ENCODE measurements at places on chromosomes 7 and 10. TPM values are rescaled to one million over a fixed set of nuclear protein-coding genes. Genes with fewer than 3 reads are reported as not detected.

The FAM24B gene
- total RNA-seq, result 11.9 TPM

The FAM25G gene
- 0.73 TPM for total RNA-seq

The DPY19L1 gene
- 38.8 TPM for total RNA-seq

The OPN1SW gene
- total RNA-seq, result not detected

The TFEC gene
- not detected for total RNA-seq

The TMEM184A gene
- total RNA-seq, result 8.1 TPM

The GSDME gene
- total RNA-seq, result 45.2 TPM

The IDI2 gene
- 0.09 TPM for total RNA-seq

The CYP3A7 gene
- 0.05 TPM for total RNA-seq

The AKR1C4 gene
- total RNA-seq, result 0.13 TPM

The FBXL13 gene
- 0.21 TPM for total RNA-seq

The DEPP1 gene
- 3.4 TPM for total RNA-seq

The FFAR4 gene
- 0.06 TPM for total RNA-seq

The CHST15 gene
- total RNA-seq, result 7.1 TPM

The GTPBP10 gene
- total RNA-seq, result 26.0 TPM

The GPR15LG gene
- total RNA-seq, result not detected

The TSPAN14 gene
- total RNA-seq, result 129 TPM

The THSD7A gene
- total RNA-seq, result 1.4 TPM

The HABP2 gene
- 0.09 TPM for total RNA-seq

The PLAC9 gene
- 0.16 TPM for total RNA-seq

The EPO gene
- not detected for total RNA-seq

The AKR1C1 gene
- total RNA-seq, result 467 TPM

The ANKRD1 gene
- 52.3 TPM for total RNA-seq

The ENO4 gene
- total RNA-seq, result 0.35 TPM

The TMEM209 gene
- 13.0 TPM for total RNA-seq

The COL28A1 gene
- 0.42 TPM for total RNA-seq

The BLNK gene
- not detected for total RNA-seq

The GRID1 gene
- total RNA-seq, result 0.29 TPM

The PRLHR gene
- not detected for total RNA-seq

The SLC16A12 gene
- total RNA-seq, result 0.45 TPM

The MYL10 gene
- total RNA-seq, result not detected

The FAM13C gene
- 0.07 TPM for total RNA-seq

The SAMD9L gene
- total RNA-seq, result 0.55 TPM

The AZGP1 gene
- total RNA-seq, result not detected

The HYAL4 gene
- not detected for total RNA-seq

The C10orf143 gene
- total RNA-seq, result 0.86 TPM

The DENND11 gene
- total RNA-seq, result 5.1 TPM

The MBL2 gene
- total RNA-seq, result not detected

The ANXA8 gene
- total RNA-seq, result 29.3 TPM

The CLRN3 gene
- not detected for total RNA-seq

The VAX1 gene
- 1.2 TPM for total RNA-seq

The SLC26A5 gene
- total RNA-seq, result not detected

The LRRN3 gene
- not detected for total RNA-seq

The SPDYE9 gene
- total RNA-seq, result not detected

The CALML3 gene
- not detected for total RNA-seq

The BLVRA gene
- 75.9 TPM for total RNA-seq

The DRGX gene
- not detected for total RNA-seq

The CAMK2B gene
- total RNA-seq, result 0.49 TPM

All from A549 treated with AZD2906 at 1 μM for 4 hours (cell line).